ENCODE measurements at places on chromosomes 5 and 9.
A peak's percentile ranks its signal among the peaks of the same experiment; 100 is the strongest.

GRCh38 chr5:32687499-32687831 lies 23.7 kb upstream of the NPR3 start:
- DNase-seq, result peak; percentile 44

DNA sequence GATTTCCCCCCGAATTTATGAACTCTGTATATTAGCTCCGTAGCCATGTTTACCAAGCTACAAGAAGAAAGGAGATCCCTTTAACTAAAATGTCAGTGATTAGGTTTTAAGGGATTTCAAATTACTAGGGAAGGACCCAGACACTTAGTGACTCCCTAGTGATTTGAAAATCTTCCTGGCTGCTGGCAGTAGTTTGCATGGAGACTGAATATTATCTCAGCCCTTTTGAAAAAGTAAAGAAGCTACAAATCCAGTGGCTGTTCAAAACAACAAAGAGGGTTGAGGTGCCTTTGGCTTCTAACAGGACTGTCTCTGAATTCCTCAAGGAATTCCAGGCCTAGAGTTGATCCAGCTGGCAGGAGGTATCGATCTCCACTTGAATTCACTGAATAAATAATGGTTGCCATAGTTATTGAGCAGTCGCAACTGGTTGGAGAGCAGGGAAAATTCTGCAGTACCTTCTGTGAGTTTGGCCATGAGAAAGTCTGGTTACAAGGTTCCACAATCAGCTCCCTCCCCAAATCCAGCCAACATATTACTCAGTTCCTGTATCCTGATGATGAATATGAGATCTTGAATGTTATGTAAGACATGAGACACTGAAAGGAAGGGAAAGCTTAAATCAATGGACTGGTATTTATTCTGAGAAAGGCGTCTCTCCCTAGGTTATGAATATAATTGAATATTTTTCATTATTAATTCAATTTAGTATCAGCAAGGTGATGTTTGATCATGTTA lies 37.7 kb downstream of the NR4A3 start:
- DNase-seq, result peak; percentile 42

DNA sequence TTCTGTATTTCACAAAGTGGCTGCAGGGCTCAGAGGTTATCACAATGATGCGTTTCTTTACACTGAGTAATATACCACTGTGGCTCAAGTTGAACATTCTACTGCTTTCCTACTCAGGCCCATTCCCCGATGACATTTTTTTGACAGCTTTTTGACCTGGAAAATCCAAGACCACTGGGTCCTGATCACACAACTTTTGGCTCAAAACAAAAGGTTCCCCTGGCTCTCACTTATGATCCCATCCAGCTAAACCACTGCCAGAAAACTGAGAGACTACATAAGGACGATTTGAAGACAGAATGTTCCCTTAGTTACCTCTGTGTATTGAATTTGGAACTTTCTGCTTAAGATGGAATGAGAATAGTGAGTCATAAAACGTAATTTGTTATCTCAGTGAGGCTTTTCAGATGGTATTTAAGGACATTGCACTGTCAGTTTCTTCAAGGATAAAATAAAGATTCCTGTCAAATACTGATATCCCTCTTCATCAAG lies 78.0 kb upstream of the FBXL7 start:
- peak; percentile 67 for DNase-seq

GRCh38 chr5:78640662-78641474 lies 7.7 kb downstream of the LHFPL2 start:
- DNase-seq, result peak; percentile 62

DNA sequence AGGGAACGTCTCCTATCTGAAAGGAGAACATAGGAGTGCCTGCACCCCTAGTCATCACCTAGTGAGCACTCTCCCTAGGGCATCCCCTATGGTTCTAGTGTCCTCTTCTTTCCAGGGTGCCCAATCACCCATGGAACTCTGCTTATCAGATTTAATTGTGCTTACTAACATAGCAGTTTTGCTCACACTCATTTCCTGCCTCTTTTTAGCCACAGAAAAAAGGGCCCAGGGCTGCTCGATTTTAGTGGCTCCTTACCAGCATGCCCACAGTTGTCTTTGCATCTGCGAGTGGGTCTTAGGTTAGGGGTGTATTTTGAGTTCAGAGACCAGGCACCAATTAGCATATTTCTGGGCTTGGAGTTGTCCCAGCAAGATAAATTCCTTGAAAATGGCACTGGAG lies 1110.2 kb downstream of the TAF11L14 start:
- DNase-seq, result no peak

GRCh38 chr5:21238786-21239185 lies 1250.8 kb upstream of the CDH18 start:
- DNase-seq, result peak; percentile 10

- peak; percentile 51 for DNase-seq
Observed at GRCh38 chr9:127523312-127523851, 72.1 kb downstream of the LRSAM1 start.

GRCh38 chr5:75040973-75041372 lies 11.4 kb downstream of the GCNT4 start:
- DNase-seq, result peak; percentile 63

GRCh38 chr5:175215906-175216305 lies 228.1 kb downstream of the DRD1 start:
- no peak for DNase-seq

DNA sequence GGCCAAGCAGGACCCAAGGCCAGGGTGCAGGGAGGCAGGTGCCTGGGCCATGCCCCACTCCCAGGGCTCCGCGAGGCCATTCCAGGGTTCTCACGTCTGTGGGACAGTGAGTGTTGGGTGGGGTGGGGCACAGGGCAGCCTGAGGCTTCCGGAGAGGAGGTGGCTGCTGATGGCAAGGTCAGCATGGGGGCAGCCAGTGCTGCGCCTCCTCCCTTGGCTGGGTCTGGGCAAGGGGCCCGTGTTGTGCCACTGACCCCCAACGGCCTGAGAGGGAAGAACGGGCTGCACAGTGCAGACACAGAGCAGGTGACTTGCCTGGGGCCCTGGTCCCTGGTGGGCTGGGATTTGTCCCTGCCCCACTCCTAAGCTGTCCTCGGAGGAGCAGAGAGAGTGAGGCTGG lies 82.1 kb downstream of the RXRA start:
- DNase-seq, result no peak

DNA sequence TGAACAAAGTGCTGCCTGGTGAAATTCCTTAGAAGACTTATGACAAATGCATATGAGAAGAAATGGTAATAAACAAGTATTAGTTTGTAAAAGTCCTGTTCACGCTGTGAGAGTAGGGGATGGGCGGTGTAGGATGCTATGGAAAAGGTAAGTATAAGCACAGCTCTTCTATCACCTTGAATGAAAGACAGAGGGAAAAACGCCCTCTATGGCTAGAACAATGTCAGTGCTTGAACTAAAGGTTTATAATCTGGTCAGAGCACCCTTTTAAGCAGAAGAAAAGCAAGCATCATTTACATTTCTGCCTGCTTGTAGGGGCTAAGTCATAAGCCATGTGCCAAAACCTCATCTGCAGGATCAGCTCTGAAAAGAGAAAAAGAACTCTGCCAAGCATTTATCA lies 115.2 kb downstream of the LHFPL2 start:
- DNase-seq, result peak; percentile 59

GRCh38 chr5:75566710-75567309 lies 44.4 kb upstream of the ANKDD1B start:
- peak; percentile 97 for DNase-seq

DNA sequence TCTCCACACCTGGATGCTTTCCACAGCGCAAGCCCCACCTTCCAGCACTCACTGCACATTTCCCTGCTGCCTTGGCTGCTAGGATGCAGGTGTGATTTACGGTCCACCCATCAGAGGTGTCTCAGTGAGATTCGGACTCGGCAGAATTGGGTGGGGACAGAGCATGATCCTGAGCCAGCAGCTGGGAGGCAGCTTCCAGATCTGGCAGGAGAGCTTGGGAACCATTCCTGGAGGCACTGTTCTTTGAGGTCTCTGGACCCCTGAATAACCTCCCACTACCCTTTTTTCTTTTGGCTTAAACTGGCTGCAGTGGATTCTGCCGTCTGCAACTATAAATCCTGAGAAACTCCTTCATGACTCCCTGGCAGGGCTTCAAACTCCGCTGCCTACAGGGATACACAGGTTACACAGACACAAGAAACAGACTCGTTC lies 99.6 kb upstream of the PHYKPL start:
- DNase-seq, result no peak

GRCh38 chr5:160651692-160652645 lies 200.0 kb downstream of the ATP10B start:
- DNase-seq, result no peak

DNA sequence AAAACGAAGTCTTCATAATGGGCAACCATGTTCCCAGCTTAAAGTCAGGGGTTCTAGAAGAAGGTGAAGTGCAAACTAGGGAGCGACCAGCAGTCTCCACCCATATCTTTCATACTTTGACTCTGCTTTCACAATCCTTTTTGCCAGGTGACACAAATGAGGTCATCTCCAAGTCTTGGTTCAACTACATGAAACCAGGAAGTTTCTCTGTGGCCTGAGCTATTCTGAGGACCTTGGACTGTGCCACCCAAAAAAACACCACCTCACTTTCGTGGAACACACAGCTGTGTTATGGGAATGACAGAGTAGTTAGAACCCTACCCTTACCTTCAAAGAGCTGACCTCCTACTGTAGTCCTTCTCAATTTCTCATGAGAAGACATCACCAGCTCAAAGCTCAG lies 309.2 kb downstream of the AGTPBP1 start:
- DNase-seq, result no peak

- DNase-seq, result peak; percentile 10
Observed at GRCh38 chr5:2038321-2039179, 155.8 kb upstream of the IRX4 start.

DNA sequence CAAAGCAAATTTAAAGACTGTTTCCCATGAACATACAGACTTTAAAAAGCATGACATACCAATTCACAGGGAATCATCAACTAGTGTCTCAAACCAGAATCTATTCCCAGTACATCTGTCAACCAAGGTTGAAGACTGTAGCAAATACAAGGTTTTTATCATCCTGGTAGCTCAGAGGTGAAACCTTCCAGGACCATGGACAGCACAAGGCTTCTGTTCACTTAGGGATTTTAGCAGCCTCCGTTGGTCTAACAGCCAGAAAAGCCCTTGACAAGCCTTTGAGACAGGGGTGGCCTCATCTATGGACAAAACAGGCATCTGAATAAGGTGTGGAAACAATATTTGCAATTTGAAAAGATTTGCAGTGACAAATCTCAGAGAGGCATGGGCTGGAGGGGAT lies 119.0 kb downstream of the TRIM32 start:
- DNase-seq, result peak; percentile 28

DNA sequence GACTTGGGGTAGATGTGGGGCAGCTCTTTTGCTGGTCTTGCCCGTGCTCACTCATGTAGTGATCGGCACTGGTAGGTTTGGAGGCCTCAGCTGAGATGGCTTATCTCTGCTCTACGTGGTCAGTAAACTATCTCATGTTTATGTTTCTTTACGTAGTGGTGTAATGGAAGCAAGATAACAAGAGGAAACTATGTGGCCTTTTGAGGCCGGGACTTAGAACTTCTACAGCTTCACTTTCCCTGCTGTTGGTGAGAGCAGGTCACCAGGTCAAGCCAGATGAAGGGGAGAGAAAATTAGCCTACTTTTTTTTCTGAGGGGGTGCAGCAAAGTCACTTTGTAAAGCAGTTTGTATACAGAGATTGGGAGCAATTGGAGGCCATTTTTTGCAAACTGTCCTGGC lies 8.5 kb downstream of the FOCAD start:
- DNase-seq, result peak; percentile 79

DNA sequence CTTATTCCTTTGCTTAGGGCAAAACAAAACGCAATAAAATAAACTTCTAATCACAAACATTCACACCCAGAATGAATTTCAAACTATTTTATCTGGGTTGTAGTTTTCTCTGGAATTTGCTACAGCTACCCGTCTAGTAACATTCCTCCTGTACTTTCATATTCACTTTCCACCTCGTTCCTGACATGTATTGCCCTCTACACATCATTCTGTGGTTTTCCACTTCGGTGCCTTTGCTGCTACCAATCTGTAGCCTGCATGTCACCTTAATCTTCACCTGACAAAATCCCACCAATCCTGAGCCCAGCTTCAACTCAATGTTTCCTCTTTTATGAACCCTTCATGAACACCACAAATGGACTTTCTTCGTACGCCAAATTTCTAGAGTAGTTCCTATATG lies 694.1 kb upstream of the C9orf72 start:
- peak; percentile 20 for DNase-seq

- DNase-seq, result no peak
Observed at GRCh38 chr5:144395704-144396103, 225.0 kb downstream of the KCTD16 start.

Data from iris pigment epithelial cell (primary cell).